Tibial artery (tissue), 4 donors: ENCODE measurements at places on chromosomes 12 and 14.

DNA sequence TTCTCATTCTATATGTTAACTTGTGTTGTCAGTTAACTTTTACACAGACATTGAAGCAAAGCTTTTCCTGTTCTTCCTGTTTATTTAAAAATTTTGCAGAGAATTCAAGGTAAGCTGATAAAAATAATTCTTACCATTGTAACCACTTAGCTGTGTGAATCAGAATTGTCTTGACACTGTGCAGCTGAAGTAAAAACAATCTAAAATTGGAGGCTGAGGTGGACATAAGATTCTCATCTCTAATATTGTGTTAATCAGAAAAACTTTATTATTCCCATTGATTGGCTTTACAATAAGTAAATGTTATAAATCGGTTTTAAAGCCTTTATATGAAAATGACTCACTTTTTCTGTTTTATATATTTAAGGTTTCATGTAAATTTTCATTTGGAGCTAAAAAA, 240.3 kb upstream of the PLEKHG7 start:
- no peak for DNase-seq

DNA sequence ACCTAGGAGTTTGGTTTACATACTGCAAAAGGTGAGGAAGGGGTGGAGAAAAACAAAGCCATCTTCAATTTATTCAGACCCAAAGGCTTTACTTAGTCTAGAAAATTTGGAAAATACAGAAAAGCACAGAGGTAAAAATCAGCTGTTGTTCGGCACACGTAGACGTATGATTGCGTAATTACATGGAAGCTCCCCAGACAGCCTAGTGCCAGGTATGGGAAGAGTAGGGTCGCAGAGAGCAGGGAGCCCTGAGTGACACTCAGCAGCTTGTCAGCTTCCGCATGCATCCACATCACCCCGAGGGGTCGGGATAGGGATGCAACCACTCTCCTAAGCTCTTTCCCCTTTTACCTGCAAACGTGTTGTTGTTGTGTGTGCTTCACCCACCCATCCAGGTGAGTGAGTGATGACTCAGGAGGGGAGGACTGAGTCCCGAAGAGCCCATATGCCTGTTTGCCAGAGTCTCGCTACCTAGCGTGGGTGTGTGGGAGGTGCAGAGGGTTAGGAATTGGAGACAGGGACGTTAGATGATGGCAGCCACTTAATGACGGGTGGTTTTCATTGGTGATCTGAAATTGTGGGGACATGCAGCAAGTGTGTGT, 20.1 kb downstream of the PIWIL1 start:
- DNase-seq = no peak

- peak; percentile 98 for DNase-seq
Observed at GRCh38 chr12:131949431-131950181, at the start of gene EP400. EP400 (plus strand) TSS chr12:131949942; CDS start chr12:131960620, 10,678 bp downstream.

GRCh38 chr14:43938588-43939281, 568.3 kb downstream of the FSCB start:
- DNase-seq = no peak

GRCh38 chr12:124021007-124021406, 48.0 kb downstream of the ZNF664 start:
- DNase-seq = no peak
